ENCODE measurements at places on chromosomes 11 and 22.

DNA sequence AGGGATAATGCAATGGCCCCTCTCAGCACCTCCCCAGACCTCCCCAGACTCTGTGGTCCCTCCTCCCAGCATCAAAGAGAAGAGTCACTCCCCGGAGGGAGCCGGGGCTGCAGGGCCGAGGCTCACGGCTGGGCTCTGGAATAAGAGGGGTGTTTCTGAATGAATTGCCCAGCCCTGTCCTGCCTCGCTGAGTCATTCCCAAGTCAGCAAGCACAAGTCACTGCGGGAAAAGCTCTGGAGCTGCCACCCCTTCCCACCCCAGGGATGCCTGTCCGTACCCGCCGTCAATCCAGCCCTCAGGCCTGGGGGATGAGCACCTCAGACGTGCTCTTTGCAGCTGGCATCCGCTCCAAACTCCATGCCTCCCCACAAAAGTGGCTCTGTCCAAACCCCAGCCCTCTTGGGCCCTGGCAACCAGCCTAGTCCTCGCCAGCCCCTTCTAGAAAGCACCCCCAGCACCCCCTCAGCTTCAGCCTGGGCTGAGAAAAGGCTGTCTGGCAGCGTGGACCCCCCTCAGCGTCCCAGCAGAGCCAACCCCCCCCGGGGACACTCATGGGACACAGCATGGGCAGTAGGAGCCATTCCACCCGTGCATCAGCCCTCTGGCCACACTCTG lies 22.7 kb downstream of the CELSR1 start:
- no peak for DNase-seq

- peak; percentile 28 for DNase-seq
These were observed 603 bp upstream of the ZFTA start for GRCh38 chr11:63769042-63769713.

DNA sequence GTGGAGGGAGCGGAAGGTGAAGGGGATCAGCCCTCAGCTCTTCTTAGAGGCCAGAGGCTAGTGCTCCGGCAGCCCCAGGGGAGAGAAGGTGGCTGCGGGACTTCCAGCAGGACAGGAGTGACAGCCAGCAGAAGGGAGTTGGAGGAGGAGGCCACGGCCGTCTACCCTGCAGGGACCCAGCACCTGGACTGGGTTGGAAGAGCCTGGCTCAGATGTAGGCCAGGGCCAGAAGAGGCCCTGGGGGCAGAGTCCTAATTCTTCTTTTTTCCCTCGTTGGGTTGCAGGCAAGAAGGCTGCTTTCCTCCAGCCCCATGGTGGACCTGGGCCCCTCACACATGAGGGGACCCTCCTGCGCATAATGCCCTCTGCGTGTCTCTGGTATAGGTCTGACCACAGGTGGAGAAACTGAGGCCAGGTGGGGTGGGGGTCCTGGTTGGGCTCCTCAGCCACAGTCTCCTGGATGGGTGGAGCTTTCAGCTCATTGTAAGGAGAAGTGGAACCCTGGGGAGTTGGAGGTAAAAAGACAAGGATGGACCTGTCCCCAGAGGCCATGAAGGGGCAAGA lies 2.3 kb upstream of the MCAM start:
- no peak for DNase-seq

- DNase-seq = no peak
These were observed 12.8 kb downstream of the PLAAT4 start for GRCh38 chr11:63549411-63549810.

DNA sequence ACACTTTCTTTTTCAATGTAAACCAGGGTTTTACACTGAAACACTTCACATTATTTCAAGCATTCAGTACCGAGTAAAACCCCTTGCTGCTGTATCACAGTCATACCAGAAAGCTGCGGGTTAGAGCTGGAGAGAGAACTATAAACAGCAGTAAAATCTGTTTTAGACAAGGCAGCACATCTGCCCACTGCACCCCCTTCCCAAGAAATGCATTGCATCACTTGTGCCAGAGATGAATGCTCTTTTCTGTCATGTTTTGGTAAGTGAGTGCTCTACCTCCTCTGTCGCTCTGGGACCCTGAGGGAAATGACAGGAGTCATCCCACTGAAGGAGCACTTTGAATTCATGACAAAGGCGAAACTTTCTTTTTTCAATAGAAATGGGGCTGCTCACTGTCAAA lies 107.2 kb downstream of the MAML2 start:
- peak; percentile 65 for DNase-seq
